ENCODE measurements at places on chromosomes 1 and 21.

DNA sequence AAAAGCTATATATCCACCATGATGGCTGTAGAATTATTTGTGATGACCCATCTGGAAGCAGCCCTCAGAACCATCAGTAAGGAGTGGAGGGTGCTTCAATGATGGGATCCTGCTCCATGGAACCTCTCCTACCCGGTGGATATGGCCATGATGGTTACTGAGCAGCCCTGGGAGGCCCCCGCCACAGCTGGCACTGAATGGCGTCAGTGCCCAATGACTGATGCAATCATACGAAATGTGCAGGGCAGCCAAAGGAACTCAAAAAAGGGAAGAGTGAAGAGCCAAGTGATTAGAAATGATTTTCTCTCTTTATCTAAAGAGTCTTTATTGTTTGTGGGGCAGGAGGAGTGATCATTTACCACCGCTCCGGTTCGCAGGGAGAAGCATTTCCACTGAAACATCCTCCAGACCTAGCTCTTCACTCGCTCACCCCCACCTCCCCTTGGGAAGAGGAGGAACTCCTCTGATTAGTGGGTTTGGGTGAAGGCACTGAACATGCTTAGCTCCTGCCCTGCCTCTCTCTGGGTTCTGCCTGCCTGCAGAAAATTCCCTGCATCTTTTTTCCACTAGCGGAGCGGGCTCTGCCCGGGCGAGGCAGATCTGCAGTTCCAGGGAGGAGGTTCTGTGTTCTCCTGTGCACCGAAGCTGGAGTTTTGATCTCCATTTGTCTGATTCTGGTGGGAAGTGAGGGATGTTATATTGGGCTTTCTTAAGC, 260.3 kb downstream of the GRIK3 start:
- no peak for DNase-seq

DNA sequence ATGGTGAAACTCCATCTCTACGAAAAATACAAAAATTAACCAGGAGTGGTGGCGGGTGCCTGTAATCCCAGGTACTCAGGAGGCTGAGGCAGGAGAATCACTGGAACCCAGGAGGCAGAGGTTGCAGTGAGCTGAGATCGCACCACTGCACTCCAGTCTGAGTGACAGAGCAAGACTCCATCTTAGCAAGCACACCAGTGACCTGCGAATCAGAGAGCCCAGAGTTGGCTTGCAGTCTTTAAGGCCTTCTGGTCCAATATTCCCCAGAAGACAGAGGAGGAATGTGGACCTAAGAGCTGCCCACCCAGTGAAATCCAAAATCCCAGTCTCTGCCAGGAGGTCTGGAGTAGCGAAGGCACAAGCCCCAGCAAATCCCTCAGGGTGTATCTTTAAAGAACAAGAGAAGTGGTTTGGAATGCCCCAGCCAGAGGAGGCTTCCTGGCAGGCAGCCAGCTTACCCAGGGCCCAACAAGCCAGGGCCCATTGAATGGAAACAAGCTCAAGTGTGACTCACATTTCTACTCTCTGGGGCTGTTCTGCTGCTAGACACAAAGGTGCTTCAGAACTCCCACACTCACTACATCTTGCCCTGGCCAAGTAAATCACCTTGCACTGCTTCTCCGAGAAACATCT, 23.9 kb downstream of the GPR161 start:
- peak; percentile 93 for DNase-seq

DNA sequence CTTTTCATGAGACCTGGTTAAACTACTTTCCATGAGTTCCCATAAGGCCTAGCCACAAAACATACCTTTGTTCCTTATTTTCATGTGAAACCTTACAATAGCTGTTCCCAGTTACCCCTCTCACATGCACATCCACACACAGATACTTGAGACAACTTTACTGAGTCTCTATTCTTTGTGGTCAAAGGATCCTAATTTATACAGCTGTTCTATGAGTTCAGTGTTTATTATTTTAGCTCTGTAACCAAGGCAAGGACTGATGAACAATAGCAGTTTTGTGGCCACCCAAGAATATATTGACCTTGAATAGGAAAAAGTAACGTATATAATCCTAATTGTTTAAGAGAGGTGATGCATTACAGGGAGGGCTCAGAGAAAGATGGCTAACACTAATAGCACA, 160.5 kb upstream of the CACYBP start:
- DNase-seq = no peak

- no peak for DNase-seq
Observed at GRCh38 chr1:156144742-156145141, 8.6 kb upstream of the SEMA4A start.

DNA sequence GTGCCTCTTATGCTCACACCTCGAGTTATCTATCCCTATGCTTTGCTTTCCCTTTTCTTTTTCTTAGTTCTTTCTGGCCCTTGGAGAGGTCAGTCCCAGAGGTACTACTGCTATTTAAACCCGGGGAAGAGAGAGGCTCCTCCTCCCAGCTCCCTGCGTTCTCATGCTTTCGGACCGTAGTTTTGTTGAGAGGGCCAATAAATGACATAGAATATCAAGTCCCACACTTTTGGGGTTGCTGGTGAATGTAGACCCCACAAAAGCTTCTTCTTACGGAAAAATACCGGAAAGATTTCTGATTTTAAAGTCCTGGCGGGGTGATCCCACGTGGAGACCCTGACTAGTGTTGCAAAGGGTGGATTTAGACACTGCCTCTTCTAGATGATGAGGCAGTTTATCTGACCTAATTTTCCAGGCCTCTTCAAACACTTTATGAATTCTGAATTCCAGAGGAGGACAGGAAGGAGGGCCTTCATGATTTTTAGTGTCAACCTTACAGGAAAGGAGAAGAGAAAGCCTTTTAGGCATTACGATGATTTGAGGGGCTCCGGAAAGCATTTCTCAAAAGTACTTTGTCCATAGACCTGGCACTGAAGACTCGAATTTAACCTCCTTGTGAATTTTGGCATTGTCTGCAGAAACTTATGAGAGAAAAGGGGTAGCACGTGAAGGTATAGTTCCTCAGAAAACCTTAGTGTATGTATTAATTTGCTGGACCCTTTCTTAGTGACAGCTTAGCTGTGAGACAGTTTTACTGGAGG, 694 bp downstream of the TMEM167B start:
- DNase-seq = peak; percentile 41

DNA sequence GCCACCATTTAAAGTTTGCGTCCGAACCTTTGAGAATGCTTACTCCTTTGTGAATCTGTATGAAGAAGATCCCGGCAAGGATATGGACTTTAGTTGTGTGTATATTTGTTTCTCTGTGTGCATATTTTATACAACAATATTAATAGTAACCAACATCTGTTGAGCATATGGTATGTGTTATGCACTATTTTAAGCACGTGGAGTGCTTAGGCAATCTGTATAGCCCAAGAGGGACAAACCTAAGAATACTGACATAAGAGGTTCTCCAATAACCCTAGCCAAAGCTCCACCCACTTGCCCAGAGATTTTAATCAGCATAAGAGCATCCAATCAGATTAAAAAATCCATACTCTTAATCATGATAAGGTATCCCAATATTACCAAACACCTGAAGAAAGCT, 92.7 kb downstream of the MAB21L3 start:
- DNase-seq = peak; percentile 58

DNA sequence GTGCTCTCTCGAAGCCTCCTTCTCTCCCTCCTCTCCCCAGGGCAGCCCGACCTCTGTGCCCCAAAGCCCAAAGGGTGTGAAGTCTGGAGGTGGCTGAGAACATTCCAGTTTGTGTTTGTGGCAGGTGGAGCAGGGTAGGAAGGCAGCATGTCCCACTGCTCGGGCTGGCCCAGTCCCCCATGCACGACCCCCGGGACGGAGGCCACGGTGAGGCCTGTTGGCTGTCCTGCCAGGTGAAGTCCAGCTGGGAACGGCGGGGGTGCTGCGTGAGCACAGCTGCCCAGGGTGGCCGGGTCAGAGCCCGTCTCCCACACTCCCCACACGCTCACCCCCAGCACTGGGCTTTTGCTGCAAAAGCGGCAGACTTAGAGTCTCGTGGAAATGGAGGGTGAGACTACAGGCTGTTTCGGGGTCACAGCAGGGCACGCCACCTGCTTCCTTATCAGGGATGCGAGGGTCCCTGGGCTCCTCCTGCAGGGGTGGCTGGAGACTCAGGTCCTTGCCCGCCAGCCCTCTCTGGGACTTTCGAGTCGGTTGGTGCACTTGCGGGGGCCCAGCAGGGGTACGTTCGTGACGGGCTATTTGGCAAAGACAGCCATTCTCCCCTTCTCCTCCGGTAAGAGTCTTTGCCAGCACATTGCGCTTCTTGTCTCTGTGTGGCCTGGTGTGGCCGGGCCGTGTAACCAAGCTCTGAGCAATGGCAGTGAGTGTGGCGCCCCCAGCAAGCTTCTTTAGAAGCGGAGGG, 40.3 kb downstream of the MORN1 start:
- DNase-seq = no peak

DNA sequence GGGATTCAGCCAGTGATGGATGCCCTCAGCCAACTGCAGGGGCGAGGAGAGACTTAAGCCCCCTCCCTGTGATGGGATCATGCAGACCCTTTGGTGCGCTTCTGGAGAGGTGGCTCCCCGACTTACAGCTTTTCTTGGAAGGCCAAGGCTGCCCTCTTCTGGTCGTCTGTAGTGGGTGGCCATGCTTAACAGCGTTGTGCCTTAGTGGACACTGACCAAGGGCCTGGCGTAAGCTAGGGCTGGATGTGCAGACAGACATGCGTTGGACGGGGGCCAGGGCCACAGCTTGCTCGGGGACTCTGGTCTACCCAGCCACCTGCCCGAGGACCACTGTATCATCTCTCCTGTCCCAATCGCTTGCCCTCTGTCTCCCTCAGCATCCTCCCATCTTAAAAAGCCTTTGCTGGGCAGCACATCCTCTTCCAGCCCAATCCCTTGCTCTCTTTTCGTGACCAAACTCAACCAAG, 5.5 kb downstream of the AZIN2 start:
- DNase-seq = peak; percentile 5

GRCh38 chr21:26845066-26845758, at the start of gene ADAMTS1:
ADAMTS1 (minus strand) TSS chr21:26845409; CDS start chr21:26844954, 455 bp downstream.
- peak; percentile 57 for DNase-seq

DNA sequence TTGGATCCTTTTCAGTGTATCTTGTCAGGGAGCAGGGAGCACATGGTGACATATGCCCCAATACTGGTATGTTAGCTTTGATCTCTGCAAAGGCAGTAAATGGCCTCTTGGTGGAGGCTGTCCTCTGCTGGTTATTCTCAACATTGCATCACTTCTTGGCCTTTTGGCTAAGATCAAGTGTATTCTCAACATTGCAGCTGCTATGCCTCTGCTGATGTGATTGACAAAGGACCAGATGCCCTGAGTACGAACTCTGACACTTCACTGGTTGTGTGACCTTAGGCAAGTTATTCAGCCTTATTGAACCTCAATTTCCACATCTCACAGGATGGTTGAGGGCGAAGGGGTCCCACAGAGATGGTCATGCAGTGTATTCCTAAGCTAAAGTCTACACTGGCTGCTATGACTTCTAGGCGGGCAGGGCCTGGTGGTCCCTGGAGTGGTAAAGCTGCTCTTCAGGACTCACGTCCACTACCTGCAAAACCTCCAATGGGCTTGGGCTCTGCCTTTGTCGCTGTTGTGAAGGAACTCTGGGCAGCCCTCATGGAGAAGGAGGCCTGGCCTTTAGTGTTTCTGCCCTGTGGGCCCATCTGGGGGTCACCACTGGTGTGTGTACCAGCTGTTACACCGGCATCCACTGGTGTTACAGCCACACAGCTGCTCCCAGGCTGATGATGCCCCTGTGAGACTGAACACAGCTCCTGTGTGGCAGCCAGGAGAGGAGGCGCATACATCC, 64.8 kb downstream of the DNTTIP2 start:
- DNase-seq = peak; percentile 58

DNA sequence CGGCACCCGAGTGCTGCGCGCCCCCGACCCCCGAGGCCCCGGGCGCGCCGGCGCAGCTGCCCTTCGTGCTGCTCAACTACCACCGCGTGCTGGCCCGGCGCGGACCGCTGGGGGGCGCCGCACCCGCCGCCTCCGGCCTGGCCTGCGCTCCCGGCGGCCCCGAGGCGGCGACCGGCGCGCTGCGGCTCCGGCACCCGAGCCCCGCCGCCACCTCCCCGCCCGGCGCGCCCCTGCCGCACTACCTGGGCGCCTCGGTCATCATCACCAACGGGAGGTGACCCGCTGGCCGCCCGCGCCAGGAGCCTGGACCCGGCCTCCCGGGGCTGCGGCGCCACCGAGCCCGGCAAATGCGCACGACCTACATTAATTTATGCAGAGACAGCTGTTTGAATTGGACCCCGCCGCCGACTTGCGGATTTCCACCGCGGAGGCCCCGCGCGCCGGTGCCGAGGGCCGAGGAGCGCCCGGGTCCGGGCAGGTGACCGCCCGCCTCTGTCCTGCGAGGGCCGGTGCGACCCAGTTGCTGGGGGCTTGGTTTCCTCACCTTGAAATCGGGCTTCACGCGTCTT, 49.0 kb downstream of the SIM2 start:
- DNase-seq = peak; percentile 43

- DNase-seq = no peak
Observed at GRCh38 chr1:41811051-41811795, 107.5 kb downstream of the HIVEP3 start.

DNA sequence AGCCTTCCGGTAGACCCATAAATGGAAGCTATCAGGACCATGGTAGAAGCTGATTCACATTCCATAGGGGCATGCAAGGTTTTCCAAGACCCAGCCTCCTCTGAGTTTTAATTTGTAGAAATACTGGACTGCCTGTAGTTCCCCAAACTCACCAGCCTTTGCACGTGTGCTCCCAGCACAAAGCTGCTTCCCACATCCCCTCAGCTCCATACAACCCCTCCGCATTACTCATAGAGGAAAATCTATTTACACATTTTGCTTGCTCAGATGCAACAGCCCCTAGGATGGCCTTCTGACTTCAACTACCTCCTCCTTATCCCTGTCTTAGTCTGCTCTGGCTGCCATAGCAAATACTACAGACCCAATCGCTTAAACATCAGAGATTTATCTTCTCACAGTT, 336.2 kb downstream of the SETD4 start:
- no peak for DNase-seq

DNA sequence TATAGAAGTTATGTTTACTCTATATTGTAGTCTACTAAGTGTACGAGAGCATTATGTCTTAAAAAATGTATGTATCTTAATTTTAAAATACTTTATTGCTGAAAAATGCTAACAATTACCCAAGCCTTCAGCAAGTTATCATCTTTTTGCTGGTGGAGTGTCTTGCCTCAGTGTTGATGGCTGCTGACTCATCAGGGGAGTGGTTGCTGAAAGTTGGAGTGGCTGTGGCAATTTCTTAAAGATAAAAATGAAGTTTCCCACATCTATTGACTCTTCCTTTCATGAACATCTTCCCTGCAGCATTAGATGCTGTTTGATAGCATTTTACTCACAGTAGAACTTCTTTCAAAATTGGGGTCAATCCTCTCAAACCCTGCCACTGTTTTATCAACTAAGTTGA, 95.8 kb downstream of the CDC7 start:
- DNase-seq = no peak

DNA sequence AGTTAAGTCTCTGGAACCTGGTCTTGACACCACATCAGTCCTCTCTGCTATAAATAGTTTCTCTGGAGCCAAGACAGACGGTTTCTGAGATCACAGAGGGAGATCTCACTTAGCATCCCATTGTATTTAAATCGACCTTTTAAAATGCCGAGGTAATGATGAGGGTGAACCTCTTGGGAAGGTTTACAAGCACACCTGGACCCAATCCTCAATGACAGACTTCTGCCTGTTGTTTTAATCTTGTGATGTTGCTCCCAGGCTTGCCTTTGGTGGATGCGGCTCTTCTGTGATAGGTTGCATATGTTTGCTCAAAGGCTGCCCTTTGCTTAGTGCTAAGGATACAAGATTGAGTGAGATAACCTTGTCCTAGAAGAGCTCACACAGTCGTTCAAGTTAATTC, 104.6 kb upstream of the L1TD1 start:
- no peak for DNase-seq

- peak; percentile 31 for DNase-seq
Observed at GRCh38 chr1:41955461-41956159, 36.9 kb upstream of the HIVEP3 start.

Measured in NCI-H2171 treated with DMSO at 0.1 percent for 48 hours (cell line).